NCI-H187 (cell line): ENCODE measurements at places on chromosomes 7 and 10.
A peak's percentile ranks its signal among the peaks of the same experiment; 100 is the strongest.

GRCh38 chr7:135447748-135448147 lies 62.2 kb downstream of the CNOT4 start:
- peak; percentile 40 for DNase-seq

DNA sequence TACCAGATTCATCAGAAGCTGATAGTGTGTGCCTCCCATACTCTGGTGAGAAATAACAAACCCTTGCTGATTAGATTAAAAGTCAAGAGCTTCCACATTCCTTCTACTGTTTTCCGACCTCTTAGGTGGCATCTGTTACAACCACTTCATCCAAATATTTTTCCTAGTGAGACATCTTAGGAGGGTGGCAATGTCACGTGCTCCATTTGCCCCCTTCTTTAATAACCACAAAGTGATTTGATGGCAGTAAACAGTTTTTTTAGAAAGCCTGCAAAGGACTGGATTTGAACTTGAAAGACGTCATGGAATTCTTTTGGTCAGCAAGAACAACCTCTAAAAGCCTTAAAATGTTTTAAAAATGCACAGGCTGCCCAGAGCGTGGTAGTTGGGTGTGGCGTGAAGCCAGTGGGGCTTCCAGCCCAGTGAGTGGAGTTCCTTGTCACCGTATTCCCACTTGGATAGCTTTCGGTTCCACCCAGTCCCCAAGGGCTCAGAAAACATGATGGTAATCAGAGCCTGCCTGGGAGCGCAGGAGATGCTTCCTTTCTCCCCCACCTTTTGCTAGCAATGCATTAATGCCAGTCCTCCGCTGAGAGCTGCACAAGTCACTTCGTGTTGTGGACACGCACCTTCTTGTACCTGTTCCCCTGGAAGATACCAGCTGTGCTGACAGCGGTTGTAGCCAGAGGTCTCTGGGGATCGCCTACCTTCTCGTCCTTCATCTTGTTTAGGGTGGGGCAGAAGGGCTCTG lies 256.4 kb downstream of the KIAA1217 start:
- DNase-seq, result no peak

GRCh38 chr7:137925091-137925490 lies 76.8 kb downstream of the CREB3L2 start:
- DNase-seq, result no peak

DNA sequence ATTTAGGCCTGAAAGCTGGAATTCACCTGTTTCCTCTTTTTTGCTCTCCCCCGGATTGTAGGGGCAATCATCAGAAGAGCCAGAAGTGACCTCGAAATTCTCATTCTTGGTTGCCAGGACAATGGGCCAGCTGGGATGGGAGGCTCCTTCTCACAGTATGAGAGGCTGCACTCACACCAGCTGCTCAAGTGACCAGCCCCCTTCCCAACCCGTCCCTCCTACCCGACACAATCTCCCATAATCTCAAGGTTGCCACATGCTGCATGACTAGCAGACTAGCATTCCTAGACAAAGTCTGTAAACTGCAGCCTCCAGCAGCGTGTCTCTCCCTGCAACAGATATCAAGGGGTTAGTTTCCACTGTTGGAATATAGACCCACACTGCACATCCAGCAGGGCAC lies 110.3 kb downstream of the C1GALT1 start:
- no peak for DNase-seq

DNA sequence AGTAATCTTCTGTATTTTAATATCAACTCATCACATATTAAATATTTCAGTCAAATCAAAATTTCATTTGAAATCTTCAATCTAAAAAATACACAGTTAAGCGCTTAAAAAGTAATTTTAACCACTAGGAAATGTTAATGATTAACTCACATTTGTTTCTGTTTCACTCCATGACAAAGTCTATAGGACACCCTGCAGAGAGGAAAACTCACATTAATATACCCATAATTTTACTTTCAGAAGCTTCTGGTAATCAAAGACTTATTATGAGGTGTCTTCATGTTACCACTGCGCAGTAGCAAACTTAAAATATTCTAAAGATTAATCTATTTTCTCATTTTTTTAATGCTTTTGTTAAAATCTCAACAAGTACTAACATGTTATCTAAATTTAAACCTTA lies 41.0 kb upstream of the ZNF518A start:
- DNase-seq, result no peak

- no peak for DNase-seq
Measured at GRCh38 chr10:104368381-104368780, 14.7 kb downstream of the CFAP58 start.

DNA sequence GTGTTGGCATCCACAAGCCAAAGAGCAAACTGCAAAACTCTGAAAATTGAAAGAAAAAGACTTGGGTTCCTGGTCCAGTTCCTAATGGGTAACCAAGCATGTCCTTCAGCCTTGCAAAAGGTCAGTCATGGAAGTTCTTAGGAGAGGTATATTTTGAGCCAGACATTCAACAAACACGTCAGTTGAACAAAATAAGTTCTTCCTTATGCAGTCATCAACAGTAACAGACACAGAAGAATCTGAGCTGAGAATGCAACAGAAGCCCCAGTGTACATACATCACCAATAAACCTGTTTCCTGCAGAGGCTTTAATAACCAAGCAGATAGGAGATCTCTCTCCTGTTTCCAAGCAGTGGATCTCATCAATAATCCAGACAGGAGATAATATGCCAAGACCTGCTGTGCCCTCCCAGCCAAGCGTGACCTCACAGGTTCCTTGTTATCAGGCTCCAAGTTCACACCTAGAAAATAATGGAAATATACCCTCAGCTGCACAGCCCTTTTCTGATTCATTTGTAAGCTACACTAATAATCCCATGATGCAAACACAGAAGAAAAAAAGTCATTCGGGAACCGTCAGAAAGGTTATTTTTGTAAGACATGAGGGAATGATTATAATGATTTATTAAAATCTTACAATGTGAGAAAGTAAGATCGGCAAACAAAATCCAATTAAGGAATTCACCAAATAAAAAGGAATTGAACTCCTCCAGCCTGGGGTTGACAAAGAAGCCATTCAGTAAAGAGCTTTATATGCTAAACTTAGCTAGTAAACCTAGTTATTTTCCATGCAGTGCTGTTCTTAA lies 90.7 kb downstream of the DGKI start:
- DNase-seq, result no peak

- DNase-seq, result no peak
Measured at GRCh38 chr7:10412422-10413019, 561.2 kb upstream of the PHF14 start.

GRCh38 chr7:55594414-55594813 lies 22.1 kb upstream of the VOPP1 start:
- DNase-seq, result no peak
